ENCODE measurements at places on chromosomes 12 and 14.

DNA sequence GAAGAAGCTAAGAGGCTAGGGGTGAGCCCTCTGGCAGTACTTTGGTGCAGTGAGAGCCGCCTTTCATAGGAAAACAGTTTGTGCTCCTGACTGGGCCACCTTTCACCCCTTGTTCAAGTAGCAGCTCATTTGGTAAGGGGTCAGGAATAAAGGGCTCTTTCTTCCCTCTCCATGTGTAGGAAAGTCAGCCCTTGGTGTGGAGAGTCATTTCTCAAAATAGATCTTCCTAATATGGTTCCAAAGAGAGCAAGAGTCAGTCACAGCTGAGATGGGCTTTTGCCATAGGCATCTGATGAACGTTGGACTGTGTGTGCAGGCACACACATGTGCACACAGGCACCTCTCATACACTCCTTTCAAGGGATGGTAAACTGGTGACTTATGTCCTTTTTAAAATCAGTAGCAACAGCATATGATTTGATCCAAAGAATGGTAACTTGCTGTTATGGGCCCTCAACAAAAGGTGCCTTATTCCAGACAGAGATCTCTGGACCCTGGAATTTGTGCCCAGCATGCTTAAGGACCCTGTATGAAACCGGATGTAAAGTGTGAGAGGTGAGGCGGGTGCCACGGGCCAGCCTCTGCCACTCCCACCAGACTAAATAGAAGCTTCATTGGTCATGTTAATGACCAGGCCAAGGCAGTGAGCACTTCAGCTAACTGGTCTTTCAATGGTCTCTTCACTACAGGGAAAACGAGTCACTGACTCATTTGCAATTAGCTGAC lies 16.7 kb upstream of the RIC8B start:
- no peak for DNase-seq

- DNase-seq, result no peak
These were observed 26.1 kb upstream of the AACS start for GRCh38 chr12:125038976-125039625.

DNA sequence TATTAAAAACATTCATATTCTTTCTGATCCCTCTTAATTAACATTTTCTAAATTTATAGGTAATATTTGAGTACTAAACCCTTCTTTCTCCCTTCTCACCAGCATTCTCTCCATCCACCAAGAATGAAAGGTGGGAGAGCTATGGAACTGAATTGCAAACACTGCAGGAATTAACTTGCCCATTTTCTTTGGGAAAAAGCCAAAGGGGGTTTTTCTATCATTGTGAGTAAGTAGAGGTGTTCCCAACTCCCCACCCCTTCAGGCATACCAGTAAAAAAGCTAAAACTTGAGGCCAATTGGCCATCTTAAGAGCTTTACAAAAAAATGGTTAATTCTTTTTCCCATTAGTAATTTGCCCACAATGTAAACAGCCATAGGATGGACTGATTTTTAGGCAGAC lies 23.7 kb downstream of the PCNX1 start:
- DNase-seq, result no peak

DNA sequence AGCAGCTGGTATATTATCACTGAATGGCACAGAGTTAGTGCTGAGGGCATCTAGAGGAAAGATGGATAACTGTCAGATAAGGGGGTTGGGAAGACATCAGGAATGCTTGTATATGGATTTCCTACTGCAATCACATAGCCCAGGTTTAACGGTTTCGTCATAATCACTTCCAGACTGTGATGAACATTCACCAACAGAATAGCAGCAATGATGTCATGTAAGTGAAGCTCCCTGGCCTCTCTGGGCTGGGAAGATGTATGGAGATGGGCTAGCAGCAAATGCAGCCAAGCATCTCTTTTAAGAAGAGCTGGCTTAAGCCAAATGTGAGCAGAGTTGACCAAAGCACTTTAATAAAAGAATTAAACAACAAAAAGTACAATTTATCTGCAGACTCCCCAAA lies 714.6 kb downstream of the GALC start:
- no peak for DNase-seq

DNA sequence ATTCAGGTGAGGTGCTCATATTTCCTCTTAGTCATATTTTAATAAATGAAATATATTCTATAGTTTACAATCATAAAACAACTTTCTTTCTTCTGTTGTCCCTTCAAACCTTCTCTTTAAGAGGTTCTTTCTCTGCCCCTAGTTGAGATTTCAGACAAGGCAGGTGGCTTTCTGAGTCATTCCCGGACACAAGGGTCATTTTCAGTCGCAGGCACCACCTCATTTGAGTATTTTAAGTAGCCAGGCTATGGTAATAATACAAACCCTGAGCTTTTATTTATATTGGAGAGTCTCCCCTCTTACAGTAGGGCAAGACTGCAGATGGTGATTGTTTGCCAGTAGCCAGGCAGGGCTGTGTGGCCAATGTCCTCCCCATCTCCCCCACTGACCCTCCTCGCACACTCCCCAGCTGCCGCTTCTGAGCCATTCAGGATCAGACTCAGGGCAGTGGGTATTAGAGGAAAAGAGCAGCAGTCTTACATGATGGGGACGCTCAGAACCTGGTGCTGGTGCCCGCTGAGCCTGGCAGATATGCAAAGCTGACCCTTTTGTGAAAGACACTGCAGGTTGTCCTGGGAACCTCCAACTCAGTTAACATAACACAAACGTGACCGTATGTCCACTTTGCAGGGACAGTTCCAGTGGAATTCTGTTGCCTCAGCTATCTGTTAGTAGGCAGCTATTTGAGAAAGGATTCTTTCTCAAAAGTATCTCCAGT lies 101.1 kb upstream of the BCL2L14 start:
- DNase-seq, result peak; percentile 21

DNA sequence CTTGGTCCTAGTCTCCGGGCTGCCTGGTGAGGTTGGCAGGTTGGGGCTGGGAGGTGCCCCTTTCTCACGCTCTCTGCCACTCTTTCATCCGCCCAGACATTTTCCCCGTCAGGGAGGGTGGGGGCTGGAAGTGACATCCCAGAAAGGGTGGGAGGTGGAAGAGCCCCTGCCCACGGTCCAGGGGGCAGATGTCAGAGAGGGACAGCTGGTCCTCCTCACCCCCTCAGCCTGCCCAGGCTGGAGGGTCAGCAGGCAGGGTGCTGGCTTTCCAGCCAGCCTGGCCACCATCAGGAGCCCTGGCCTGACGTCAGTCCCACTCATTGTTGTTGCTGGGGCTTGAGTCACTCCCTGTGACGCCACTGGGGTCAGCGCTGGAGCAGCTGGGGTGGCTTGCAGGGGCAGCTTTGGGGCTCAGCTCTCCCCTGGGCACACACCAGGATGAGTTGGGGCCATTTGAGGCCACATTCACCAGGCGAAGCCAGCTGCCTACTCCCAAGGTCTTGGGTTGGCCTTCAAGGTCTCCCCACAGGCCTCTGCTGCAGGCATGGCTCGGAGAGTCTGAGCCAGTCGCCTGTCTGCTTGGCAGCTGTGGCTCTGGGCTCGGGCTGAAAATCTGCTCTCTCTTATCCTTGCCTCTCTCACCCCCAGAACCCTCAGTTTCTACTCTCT lies 5.7 kb upstream of the ATG101 start:
- peak; percentile 29 for DNase-seq

DNA sequence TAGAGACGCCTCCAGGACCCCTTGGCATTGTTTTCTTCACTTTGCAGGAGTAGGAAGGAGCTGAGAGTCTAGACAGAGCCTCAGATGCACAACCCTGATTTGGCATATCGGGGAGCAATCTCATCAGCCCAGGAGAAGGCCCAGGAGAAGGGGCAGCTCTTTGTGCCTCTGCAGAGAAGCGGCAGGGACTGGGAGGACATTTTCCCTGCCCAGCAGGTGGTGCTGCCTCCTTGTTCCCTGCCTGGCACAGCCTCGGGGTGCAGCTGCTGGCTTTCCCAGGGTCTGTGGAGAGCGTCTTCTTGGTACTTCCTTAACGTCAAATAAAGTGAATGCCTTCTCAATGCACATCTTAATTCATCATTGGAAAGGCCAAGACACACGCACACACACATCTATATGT lies 419.5 kb downstream of the TMEM121 start:
- DNase-seq, result no peak

GRCh38 chr12:13206560-13206897 lies 10.0 kb downstream of the EMP1 start:
- no peak for DNase-seq

DNA sequence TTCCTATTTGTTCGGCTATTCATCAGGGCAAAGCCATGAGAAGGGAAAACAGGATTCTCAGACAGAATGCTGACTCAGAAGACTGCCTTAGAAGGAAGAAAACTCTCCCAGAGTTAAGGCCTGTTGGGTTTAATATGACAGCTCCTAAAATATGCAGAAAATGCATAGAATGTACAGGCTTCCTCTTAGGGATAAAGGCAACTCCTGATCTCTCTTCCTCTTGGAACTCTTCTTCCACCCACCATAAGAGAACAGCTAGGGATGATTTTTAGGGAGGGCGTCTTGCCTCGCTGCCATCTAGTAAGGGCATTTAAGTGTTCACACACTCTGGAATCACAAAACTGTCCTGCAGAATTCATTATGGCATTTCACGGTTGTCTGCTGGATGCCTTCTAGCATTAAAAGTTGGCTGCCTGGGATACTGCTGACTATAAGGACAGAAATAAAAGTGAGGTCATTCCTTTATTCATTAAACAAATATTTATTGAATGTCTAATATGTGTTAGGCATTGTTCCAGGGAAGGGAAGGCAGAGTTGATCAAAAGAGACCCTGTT lies 73.7 kb downstream of the DCAF5 start:
- peak; percentile 42 for DNase-seq

DNA sequence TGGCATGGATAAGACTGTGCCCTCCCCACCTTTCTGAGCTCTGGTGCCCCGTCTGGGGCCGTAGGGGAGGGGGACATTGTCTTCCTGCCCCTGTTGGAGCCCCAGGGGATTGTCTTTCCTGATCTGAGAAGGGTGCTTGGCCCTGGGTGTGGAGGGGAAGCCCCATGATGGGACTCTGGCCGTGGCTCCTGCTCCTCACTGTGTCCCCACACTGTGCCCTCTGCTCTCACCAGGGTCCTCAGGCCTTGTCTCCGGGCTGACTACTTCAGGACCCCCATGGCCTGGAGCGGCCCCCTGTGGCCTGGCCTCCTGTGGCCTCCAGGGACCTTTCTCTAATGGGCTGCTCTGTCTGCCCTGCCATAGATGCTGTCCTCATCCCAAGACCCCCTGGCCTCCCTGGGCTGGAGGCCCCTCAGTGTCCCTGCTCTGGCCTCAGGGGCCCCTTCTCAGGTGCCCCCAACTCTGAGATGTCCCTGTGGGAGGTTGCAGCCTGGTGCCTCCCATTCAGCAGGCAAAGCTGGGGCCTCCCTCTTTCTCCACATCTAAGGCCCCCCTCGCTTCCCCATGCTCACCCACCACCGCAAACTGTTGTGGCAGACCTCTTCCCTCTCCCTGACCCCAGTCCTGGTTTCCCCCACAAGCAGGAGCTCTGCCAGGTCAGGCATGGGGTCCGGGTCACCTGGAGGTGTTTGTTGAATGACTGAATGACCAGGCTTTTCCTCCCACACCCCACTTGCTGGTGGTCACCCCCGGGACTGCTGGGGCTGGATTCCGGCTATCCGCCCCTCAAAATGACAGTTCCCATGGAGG lies 4.0 kb downstream of the KIF26A start:
- DNase-seq, result no peak

- DNase-seq, result no peak
These were observed 132.6 kb downstream of the NTS start for GRCh38 chr12:86006727-86007126.

GRCh38 chr14:59920378-59920683 lies 387 bp downstream of the LRRC9 start:
- no peak for DNase-seq

- no peak for DNase-seq
These were observed 149.2 kb upstream of the SYT10 start for GRCh38 chr12:33588725-33589405.

DNA sequence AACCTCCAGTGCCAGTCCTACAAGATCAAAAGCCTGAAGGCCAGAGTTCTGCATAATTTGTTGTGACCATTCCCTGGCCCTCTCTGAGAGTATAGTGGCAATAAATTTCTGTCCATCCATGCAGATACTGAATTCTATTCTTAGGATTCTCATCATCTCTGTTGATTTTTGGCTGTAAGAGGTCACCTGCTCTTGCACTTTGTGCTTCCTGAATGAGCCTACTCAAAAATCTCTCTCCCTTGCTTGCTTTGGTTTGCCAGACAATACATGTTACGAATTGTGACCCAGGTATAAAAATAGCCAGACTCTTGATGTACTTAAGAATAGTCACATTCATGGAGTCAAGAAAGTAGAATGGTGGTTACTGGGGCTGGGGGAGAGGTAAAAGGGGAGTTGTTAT lies 16.7 kb downstream of the ZNF664 start:
- DNase-seq, result no peak

- peak; percentile 76 for DNase-seq
These were observed 2.3 kb downstream of the TBX5 start for GRCh38 chr12:114403690-114404066.

- DNase-seq, result no peak
These were observed 1096.6 kb downstream of the BCL11B start for GRCh38 chr14:98175436-98175835.
